Stomach (tissue), 19 donors: ENCODE measurements at places on chromosomes 13 and 19. TPM values are rescaled to one million over a fixed set of nuclear protein-coding genes. Genes with fewer than 3 reads are reported as not detected.

GRCh38 chr13:58625703-58626389, 994.3 kb downstream of the PCDH17 start:
- no peak for DNase-seq

CGB3 gene
- not detected for total RNA-seq

GRCh38 chr13:90104764-90105163, 1242.7 kb upstream of the MIR17HG start:
- no peak for DNase-seq

C5AR1 gene
- total RNA-seq = 15.2 TPM

ZFP14 gene
- total RNA-seq = 5.9 TPM

DNA sequence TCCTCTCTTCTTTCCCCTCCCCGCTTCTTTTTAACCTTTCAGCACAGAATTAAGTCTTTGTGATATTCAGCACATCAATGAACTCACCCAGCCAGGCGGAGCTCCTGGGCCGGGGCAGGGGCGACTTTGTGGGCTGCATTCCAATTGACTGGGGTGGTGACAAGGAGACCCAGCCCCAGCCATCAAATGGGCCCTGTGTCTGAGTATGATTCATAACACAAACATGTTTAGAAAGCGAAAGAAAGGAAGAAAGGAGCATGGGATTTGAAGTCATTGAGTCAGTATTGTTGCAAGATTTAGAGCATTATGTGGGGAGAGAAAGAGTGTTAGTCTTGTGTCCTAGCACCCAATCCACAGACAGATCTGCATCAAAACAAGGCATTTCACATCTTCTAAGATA, 185.3 kb downstream of the LHFPL6 start:
- DNase-seq = no peak

- peak; percentile 82 for DNase-seq
These were observed 2.3 kb downstream of the UPF1 start for GRCh38 chr19:18833849-18834643.

DNA sequence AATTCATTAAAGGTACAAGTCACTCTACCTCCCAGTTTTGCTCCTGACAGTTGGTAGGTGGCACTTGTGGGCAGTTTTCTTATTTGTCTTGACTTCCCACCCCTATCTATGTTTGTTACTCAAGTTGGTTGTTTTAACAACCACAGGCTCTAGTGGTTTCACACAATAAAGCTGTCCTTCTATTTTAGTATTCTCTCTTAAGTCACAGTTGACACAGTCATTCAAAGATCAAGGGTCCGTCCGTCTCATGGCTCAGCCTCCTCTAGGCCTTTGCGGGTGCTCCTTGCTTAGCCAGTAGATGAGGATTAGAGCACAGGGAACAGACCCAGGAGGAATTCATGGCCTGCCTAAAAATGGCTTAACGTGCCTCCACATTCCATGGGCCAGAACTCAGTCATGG, 573.7 kb downstream of the IRS2 start:
- DNase-seq = no peak

TEX101 gene
- not detected for total RNA-seq

ZNF558 gene
- total RNA-seq = 57.6 TPM

PGLYRP2 gene
- total RNA-seq = not detected

- DNase-seq = no peak
These were observed 757 bp downstream of the WIZ start for GRCh38 chr19:15448778-15449619.

DNA sequence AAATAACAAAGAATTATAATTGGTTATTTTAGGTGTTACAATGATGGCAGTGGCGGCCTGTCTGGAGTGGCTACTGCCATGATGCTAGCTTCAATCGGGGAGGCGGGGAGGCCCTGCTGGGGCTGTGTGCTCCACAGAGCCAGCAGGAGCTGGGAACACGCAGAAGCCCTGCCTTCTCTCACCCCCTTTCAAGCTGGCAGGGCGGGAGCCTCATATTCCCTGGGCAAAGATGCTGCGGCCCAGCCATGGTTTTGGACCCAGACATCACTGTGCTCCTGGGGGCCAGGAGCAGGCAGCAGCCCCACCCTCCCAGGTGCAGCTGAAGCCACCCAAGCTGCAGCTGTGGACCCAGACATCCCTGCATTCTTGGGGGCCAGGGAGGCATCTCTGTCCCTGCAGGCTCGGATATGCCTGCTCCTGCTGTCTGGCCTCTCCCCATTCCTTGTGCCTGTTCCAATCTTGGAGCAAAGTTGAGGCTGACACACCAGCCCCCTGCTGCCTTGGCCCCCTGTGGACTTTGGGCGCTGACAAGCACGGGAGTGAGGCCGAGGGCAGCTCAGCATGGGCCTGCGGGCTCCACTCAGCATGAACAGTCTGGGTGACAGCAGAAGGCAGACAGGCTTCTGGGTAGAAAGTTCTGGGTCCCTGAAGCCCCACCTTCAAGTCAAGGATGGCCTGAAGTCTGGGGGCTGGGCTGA, 263.1 kb upstream of the HTR2A start:
- no peak for DNase-seq

CCDC169 gene
- not detected for total RNA-seq

DNA sequence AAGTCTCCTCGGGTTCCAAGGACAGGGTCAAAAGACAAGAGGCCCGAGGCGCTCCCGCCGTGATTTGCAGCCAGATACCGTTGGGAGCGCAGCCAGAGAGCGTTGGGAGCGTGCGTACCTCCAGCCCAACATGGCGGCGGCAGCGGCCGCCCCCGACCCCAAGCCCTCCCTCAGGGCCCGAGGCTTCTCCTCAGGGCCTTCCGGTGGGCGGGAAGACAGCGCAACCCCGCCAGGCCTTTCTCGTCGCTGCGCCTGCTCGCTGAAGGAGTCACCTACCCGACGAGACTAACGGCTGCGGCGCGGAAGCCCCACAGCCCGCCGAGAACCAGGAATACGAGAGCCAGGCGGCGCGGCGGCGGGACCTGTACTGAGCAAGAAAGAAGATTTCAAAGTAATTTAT, 3.2 kb upstream of the ZNF850 start:
- DNase-seq = peak; percentile 81

- peak; percentile 14 for DNase-seq
These were observed 10.5 kb upstream of the KLK4 start for GRCh38 chr19:50921426-50922316.

SLC46A3 gene
- 14.2 TPM for total RNA-seq

GRCh38 chr19:10553087-10553667, 9.5 kb downstream of the ATG4D start:
- DNase-seq = no peak

GRCh38 chr19:57825511-57825910, 4.6 kb upstream of the ZNF587B start:
- no peak for DNase-seq

SLC25A41 gene
- not detected for total RNA-seq
